Retinal pigment epithelial cell (primary cell): ENCODE measurements at places on chromosomes 1 and 21.

DNA sequence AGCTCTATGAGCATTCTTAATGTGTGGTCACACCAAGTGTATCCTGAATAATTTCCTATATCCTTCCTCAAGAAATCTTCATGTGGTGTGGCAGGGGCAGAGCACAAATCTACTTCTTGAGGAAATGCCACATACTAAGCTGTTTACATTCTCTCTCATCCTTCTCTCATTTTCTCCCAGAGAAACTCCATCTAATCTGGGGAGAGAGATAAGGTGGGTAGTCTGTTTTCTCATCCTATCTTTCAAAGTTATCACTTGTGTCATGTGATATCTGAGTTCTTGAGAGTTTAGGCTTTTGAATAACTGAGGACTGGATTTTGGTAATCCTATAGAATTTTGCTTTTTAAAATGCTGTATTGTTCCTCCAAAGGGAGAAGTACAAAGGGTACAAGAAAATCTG is 141.9 kb upstream of the LRRC7 start:
- no peak for DNase-seq

- DNase-seq = no peak
These were observed 17.2 kb downstream of the PGBD5 start for GRCh38 chr1:230408971-230409370.

- peak; percentile 6 for DNase-seq
These were observed 39.5 kb upstream of the CASZ1 start for GRCh38 chr1:10835822-10836421.

- DNase-seq = peak; percentile 66
These were observed 33.9 kb downstream of the CDK18 start for GRCh38 chr1:205538235-205538840.

DNA sequence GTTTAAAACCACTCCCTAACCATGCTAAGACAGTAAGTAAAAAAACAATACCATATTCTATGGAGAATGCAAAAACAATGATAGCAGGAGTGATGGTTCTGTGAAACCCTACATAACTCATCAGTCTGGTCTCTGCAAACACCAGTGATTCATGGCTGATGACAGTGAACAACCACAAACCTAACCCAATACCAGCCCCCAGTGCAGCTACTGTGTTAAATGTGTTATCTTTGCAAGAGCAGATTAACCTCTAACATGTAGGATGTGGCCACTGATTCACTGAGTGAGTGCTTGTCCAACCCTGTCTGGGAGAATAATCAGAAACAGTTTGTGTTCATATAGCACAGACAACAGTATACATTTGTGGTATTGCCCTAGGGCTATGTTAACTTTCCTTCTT is 100.2 kb upstream of the COG2 start:
- no peak for DNase-seq

- no peak for DNase-seq
These were observed 82.6 kb downstream of the GRIK3 start for GRCh38 chr1:36951761-36952160.

DNA sequence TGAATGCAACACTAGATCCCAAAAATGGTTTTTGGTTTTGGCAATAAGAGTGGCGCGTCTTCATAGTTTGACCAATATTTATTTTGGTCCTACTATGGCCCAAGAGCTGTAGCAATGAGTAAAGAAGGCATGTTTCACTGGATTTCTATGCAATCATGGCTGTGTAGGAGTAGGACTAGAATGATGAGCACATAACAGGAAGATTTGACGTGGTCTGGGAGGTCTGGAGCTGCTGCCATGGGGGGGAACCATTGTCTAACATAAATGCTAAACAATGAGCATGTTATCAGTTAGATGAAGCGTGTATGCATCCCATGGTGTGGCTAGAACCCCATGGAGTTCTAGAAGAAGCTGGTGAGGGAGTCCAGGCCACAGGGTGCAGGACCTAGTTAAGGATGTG is 38.3 kb downstream of the OLIG1 start:
- DNase-seq = no peak

DNA sequence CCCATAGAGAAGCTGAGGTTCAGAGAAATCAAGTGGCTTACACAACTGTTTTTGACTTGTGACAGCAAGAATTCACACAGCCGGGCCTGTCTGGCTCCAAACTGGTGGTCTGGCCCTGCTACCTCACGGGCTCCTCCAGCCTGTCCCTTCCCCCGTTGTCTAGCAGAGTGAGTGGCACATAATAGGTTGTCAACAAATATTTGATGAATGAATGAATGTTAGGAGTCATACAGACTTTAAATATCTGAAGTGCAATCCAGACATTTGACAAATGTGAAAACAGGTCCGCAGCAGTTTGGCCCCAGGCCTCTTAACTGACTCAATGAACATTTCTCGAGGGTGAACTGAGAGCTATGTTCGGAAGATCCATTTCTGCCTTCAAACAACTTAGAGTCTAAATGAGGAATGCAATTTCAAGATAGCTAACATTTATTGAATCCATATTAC is 1.1 kb upstream of the RHOC start:
- no peak for DNase-seq

DNA sequence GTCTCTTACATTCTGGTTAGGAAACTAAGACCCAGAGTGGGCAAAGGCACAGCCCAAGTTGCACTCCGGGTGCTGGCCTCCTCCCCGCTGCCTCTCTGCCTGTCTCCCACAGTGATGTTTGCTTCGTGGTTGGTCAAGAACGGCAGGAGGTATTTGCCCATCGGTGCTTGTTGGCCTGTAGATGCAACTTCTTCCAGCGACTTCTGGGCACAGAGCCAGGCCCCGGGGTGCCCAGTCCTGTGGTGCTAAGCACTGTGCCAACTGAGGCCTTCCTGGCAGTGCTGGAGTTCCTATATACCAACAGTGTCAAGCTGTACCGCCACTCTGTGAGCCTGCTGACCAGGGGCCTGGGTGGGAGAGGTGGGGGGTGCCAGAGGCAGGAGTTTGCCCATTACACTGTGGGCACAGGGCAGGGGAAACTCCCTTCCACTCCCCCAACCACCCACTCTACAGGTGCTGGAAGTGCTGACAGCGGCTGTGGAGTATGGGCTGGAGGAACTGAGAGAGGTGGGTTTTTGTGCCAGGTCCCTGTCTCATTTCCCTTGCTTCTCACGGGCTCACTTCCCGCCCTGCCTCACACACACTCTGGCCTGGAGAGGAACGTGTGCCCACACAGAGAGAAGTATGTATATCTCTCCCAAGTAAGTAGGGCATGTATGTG is 1.9 kb downstream of the BTBD19 start:
- DNase-seq = no peak

DNA sequence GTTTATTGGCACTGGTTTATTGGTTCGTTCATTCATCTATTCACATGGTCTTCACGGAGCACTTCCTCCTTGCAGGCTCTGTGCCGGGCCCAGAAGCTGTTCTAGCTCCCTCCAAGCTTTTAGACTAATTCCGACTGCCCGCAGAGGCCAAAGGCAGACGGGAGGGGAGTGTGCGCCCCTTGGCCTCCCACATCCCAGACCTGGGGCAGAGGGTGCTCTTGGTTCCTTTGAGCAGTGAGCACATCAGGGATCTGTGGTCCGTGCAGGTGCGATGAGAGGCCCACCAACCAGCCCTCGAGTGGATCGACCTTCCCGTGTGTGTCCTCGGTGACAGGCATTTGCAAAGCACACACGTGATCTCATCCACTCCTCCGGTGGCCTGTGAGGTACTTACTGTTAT is 38.7 kb upstream of the TNFRSF1B start:
- DNase-seq = no peak
